Activated T-helper 17 cell treated with anti-CD3 and anti-CD28 coated beads, Interleukin-2, amount 50 U/mL, for 72 hours (primary cell): ENCODE measurements at places on chromosomes 3 and 15.

DNA sequence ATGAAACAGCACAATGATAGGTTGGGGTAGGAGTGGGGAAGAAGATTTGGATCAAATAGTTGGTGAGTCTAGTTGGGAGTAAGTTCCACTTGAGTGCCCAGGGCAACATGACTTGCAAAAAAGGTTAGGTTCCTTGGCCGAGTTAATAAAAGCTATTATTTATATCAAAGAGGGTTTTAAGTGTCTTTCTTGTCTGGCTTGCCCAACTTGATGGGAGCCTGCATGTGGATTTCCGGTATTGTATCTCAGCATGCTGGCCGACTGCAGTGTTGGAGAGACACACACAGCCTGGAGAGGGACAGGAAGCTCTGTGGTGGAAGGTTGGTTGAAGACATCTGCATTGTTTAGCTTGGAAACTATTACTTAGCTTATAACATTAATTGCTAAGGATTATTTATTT, 449.5 kb upstream of the TBL1XR1 start:
- ATAC-seq = peak; percentile 66

DNA sequence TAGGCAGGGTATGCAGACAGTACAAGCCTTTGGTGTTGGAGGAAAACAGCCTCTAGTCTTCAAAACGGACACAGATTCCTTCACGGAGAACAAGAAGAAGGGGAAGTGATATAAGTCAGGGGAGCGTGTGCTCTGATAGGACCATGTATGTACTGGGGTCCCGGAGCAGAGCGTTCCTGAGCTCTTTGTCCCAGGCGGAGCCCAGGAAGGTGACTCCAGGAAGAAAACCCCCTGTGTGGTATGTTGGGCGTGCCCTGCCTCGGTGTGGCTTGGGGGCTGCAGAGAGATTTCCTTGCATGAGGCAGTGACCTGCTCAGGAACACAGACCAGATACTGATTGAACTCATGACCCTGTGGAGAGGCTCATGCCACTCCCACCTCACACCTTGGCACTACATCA, 21.7 kb downstream of the MELTF start:
- no peak for ATAC-seq

- ATAC-seq = peak; percentile 53
Measured at GRCh38 chr15:70160267-70160666, 62.5 kb upstream of the TLE3 start.

- ATAC-seq = no peak
Measured at GRCh38 chr3:155231792-155232191, 61.7 kb downstream of the STRIT1 start.

GRCh38 chr3:39285332-39285731, 5.5 kb upstream of the CX3CR1 start:
- no peak for ATAC-seq

GRCh38 chr15:52438047-52438446, 90.6 kb downstream of the MYO5A start:
- ATAC-seq = no peak
